ENCODE measurements at places on chromosomes 2 and 18.

DNA sequence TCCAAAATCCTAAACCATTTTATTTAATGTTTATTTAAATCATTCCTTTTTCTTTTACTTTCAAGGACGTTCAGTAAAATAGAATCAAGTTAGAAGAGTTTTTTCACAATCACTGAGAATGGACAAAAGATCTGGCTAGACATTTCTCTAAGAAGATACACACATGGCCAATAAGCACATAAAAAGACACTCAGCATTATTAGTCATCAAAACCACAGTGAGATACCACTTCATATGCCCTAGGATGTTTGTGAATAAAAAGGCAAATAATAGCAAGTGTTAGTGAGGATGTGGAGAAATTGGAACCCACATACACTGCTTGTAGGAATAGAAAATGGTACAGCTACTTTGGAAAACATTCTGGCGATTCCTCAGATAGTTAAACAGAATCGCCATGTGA, 76.1 kb downstream of the RHBDD1 start:
- DNase-seq, result no peak

DNA sequence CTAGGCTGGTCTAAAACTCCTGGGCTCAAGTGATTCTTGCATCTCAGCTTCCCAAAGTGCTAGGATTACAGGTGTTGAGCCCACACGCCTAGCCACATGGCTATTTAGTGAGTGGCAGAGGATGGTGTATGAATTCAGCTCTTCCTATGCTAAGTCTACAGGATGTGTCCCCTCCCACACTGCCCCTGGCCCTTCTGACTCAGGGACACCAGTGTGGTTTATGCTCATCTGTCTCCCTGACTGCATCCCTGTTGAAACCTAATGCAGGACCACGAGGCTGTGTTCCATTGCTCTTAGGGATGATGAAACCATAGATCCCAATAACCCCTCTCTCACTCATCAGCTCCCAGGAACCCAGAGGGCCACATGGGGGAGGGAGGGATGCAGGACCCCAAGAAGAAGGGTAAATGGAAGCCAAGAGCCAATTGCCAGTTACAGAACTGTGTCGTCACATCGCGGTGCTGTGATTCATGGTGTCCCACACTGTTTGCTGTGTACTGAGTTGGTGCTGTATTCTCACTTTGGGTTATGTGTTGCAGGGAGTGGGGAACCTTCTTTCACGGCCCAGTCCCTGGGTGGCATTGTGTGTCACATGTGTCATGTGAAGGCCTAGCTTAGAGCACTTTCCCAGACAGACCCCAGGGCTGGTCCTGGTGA, 102.9 kb upstream of the HAAO start:
- no peak for DNase-seq

DNA sequence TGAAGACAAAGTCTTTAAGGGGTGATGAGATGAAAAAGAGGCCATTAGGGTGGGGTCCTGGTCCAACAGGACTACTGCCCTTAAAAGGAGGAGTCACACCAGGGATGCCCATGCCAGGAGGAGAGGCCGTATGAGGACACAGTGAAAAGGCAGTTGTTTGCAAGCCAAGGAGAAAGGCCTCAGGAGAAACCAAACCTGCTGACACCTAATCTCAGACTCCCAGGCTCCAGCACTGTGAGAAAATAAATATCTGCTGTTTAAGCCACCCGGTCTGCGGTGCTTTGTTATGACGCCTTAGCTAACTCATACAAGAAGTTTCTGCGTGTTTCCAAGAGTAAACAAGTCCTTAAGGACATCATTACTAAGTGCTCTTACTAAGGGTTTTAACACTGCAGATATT, 93.6 kb downstream of the DNER start:
- no peak for DNase-seq

DNA sequence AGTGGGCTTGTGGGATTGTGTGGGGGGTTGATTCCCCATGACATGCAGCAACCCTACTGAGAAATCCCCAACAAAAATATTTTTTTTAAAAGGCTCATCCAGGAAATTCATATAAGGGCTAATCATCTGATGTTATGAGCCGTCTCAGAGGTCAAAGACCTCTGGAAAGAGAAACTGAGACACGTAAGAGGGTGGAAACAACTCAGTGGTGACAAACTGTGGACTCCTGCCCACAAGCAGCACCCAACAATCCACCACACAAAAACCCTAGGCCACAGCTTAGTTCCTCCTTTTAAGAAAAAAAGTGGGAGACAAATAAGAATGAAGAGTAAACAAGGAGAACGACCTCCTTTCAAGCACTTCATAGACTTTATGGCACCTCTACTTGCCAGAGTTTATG, 1096.1 kb upstream of the NRXN1 start:
- DNase-seq, result no peak

GRCh38 chr2:207229161-207229560, 63.4 kb upstream of the KLF7 start:
- no peak for DNase-seq

DNA sequence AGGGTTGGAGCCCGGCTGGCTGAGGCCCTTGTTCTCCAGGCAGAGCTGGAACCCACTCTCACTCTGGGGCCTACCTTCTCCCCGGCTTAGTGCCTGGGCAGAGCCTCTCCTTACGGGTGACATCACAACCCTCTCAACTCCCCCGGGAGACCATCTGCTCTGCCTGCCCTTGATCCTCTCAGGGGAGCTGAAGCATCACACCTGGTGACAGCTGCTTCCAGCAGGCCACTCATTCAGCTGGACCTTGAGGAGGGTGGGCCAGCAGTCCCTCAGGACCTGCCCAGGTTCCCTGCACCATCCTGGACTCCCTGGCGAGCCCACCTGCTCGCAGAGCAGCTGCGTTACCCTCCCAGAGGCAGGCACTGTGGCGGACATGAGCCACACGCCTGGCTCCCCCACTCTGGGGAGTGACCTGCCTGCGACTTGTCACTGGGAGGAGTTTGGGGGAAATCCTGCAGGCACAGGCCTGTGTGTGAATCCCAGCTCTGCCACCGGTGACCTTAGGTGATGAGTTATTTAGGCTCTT, 13.1 kb downstream of the HS6ST1 start:
- DNase-seq, result no peak

DNA sequence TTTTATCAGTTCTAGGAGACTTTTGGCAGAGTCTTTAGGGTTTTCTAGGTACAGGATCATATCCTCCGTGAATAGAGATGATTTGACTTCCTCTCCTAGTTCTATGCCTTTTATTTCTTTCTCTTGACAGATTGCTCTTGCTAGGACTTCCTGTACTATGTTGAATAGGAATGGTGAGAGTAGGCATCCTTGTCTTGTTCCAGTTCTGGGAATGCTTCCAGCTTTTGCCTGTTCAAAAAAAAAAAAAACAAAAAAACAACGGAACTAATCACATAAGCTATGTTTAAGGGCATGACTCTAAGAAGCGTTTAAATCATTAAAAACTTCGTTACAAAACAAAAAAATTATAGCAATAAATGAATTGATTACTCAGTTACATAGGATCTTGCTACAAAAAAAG, 145.7 kb downstream of the NUP35 start:
- no peak for DNase-seq

- DNase-seq, result no peak
Measured at GRCh38 chr2:203781151-203781550, 74.7 kb downstream of the CD28 start.

- DNase-seq, result no peak
Measured at GRCh38 chr2:26448651-26449050, 29.3 kb downstream of the OTOF start.

DNA sequence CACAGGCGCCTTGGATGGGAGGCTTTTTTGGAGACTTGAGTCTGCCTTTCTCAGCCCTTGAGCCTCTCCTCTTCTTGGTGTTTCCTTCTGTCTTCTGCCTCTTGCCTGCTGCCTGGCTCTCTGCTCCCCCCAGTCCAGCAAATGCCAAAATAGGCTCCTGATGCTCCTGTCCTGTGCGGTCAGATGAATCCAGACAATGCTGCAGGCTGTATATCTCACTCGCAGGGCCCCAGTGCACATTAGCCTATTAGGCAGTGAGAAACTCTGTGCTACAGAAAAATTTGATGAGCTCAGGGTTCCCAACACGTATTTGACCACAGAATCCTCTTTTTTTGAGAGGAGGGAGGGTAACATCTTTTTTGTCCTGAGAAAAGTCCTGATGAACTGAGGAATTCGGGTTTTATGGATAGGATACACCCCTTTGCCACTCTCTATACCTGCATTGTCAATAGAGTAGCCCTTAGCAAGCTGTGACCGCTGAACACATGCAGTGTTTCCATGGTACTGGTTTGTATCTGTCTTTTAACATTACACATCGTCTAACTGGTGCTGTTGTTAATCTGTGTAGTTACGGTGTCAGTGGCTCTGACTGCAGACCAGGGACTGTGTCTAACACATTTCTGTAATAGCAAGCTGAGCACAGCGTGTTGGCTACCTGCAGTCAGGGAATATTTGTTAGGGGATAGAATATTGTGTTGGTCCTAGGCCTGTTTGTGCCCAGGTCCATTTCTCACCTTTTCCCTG, 50.8 kb downstream of the FAM228A start:
- no peak for DNase-seq

GRCh38 chr2:152376968-152377367, 42.0 kb downstream of the FMNL2 start:
- DNase-seq, result no peak

DNA sequence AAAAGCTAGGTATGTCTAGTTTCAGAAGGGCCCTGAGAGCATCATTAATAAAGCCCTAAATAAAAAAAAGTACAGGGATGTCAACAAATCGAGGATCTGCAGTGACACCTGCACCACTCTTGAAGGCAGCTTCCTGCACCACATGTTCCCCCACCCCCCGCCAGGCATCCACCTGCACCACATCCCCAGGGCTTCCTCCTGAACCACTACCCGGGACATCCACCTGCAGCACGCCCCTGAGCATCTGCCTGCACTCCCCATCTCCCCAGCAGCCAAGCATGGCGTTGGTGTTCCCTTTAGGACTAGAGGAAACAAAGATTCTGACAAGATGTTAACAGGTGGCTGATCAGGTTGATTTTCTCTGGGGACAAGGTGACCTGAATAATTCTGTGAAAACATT, 55.2 kb downstream of the DLGAP1 start:
- DNase-seq, result no peak

DNA sequence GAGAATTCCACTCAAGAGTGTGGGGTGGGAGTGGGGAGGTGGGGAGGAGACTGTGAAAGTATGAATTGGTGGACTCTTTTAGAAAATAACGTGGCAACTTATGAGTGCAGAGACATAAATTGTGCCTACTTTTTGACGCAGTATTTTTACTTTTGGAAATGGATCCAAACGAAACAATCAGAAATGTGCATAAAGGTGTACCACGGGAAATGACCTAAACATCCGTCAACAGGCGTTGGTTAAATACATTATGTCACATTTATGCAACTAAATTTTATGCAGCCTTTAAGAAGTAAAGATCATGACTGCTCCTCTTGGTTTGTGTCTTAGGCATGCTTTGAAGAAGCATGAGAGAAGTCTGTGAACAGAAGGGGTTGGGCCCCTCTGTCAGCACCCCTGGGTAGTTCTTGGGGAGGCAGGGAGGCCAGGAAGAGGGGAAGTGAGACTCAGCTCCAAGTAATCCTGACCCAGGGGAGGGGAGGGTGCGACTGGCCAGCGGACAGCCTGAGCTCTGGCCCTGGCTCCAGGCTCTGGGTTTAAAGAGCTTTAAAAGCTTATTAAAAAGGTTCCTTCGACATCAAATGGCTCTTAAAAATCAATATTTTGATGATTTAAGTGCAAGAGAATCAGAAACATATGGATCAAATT, 126.4 kb upstream of the HAAO start:
- no peak for DNase-seq

- DNase-seq, result no peak
Measured at GRCh38 chr18:76658627-76659026, 163.6 kb upstream of the ZNF516 start.

DNA sequence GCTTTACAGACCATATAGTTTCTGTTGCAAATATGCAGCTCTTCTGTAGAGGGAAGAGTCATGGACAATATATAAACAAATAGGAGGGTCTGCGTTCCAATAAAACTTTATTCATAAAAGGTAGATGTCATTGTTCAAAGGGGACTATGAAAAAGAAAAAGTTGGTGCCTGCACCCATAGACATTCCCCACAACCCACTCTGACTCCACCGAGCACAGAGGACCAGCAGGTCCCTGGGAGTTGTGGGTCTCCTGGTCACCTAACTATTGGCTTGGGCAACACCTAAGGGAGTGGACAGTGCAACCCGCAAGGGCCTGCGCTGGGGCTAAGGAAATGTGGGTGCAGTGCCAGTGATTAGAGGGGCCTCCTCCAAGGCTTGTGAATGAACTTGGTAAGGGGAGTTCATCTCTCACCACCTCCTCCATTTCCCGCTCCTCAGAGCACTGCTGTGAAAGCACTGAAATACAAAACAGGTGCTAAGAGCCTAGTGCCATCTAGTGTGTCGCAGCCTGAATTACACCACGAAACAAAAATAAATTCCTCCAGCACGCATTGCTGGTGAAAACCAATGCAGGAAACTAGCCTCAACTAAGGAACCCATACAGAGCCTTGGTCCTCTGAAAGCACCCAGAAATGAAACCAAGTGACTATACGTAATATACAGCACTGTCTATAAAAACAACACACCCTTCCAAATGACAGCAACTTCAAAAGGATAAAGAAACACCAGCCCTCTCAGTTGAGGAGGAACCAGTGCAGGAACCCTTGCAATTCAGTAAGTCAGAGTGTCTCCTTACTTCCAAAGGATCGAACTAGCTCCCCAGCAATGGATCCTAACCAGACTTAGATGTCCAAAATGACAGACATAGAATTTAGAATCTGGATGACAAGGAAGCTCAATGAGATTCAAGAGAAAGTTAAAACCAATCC, 166.6 kb downstream of the RNF144A start:
- DNase-seq, result no peak

GRCh38 chr2:38106405-38107094, 30.6 kb upstream of the CYP1B1 start:
- no peak for DNase-seq

GRCh38 chr18:60649842-60650536, 277.4 kb upstream of the MC4R start:
- no peak for DNase-seq

DNA sequence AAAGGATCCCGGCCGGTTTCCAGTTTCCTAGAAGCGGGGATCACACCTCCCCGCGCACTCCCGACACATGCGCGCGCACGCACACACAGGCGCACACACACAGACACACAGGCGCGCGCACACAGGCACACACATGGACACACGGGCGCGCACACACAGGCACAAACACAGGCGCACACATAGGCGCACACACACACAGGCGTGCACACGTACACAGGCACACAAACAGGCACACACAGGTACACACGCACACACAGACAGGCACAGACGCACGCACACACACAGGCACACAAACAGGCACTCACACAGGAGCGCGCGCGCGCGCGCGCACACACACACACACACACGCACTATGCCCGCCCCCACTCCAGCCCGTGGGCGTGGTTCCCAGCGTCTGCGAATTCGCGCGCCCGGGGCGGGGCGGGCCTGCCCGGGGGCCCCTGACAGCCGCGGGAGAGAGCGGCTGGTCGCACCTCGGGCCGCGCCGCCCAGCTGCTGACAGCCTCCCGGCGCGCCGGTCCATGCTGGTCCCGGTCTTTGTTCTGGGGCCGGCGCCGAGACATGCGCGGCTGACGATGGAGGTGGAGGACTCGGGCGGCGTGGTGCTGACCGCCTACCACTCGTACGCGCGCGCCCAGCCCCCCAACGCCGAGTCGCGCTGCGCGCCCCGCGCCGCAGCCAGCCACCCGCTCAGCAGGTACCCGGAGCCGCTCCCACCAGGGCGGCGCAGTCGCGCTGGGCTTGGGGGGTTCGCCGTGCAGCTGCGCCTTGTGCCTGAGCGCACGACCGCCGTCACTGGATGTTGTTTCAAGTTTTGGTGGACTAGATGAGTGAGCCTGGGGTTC, at the start of gene ARHGAP28:
Gene ARHGAP28 (plus strand): TSS at position 470 of the 845 bp plus-strand sequence. CDS start 106 bp downstream, at position 576.
- no peak for DNase-seq
